ENCODE measurements at places on chromosomes 4 and X.

- no peak for DNase-seq
Measured at GRCh38 chr4:169745291-169745690, 12.5 kb downstream of the HPF1 start.

- no peak for DNase-seq
Measured at GRCh38 chrX:9340598-9341290, 124.1 kb upstream of the TBL1X start.

DNA sequence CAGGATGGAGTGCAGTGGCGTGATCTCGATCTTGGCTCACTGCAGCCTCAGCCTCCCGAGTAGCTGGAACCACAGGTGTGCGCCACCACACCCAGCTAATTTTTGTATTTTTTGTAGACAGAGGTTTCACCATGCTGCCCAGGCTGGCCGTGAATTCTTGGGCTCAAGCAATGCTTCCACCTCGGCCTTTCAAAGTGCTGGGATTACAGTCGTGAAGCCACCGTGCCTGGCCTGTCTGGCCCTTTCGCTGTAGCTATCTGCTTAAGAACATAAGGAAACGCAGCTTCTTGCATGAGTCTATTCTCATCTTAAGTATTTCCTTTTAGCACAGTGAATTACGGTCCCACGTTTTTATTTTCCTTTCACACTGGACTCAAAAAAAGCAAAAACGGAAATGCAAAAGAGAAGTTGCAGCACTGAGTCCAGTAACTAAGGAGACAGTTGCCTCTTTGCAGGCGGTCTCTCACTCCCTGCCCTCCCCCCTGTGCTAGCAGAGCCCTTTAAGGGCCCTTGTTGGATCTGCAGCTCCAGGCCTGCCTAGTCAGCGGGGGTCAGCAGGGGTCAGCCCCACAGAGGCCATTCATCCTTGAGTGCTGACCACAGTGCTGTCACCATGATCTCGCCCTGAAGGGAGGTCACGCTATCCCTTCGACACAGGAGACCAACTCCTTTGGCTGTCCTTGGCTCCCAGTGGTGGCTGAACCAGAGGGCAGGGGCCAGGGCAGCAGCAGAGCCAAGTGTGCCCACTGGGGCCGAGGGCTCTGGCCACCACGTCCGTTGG, 21.8 kb upstream of the TBC1D14 start:
- DNase-seq = no peak

GRCh38 chrX:46477435-46477834, 67.8 kb downstream of the ZNF674 start:
- peak; percentile 1 for DNase-seq

GRCh38 chr4:38056011-38056685, 96.0 kb downstream of the PTTG2 start:
- no peak for DNase-seq

DNA sequence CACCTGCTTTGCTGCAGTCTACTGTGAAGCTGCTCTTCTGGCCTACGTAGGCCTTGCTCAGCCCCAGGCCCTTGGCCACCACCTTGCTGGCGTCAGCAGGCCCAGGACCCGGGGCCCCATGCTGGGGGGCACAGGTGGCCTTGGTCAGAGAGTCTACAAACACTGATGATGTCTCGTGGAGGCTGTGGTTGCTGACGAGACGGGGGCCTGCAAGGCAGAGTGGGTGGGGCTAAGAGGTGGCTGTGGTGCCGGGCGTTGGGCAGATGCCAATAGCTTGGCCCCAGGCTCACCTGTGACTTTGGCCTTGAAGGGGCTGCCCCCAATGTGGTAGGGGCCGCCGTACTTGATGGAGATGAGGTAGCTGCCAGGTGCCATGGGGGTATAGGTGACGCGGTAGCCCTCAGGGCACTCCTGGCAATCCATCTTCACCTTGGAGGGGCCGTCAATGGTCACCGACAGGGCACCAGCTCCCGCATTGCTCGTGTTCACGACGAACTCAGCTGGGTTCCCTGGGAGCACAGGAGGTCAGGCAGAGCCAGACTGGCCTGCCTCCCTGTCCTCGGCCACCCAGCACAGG, 25.0 kb downstream of the FLNA start:
- no peak for DNase-seq

DNA sequence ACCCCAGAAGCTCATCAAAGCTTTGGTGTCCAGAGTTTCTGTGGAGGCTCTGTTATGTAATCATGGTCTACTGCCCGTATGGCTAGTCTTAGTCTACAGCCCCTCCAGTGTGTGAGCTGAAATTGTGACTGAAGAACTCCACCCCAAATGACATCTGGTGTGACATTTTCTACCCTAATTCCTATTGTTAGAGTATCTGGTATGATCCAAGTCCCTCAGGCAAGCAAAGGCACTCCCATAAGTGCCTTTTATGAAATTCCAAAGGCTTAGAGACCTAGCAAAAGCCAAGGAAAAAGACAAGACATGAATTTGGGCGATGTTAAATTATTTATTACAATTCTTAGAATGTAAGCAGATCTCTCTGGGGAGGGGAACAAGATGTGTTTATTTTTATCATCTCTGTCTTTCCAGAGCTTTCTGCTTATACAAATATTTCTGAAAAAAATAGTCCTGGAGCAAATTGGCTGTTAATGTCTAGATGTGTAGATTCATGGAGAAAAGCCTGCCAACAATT, 417.4 kb downstream of the CCSER1 start:
- DNase-seq = no peak

- DNase-seq = no peak
Measured at GRCh38 chr4:20512033-20512792, 188.0 kb upstream of the PACRGL start.

- DNase-seq = no peak
Measured at GRCh38 chr4:140253556-140254027, 99.6 kb upstream of the MAML3 start.

GRCh38 chr4:127503111-127503510, 129.6 kb upstream of the INTU start:
- no peak for DNase-seq

- DNase-seq = no peak
Measured at GRCh38 chr4:109947457-109947856, 34.8 kb downstream of the EGF start.

- DNase-seq = no peak
Measured at GRCh38 chr4:16206848-16207247, 19.4 kb downstream of the TAPT1 start.

- no peak for DNase-seq
Measured at GRCh38 chrX:68417651-68418050, 15.6 kb downstream of the OPHN1 start.

GRCh38 chr4:37631551-37631950, 54.6 kb downstream of the RELL1 start:
- no peak for DNase-seq

Data from putamen (tissue), 1 donor.